ENCODE measurements at places on chromosomes 4 and X. TPM values are rescaled to one million over a fixed set of nuclear protein-coding genes. Genes with fewer than 3 reads are reported as not detected.
A peak's percentile ranks its signal among the peaks of the same experiment; 100 is the strongest.

Gene CTAG1B
- not detected for total RNA-seq

DNA sequence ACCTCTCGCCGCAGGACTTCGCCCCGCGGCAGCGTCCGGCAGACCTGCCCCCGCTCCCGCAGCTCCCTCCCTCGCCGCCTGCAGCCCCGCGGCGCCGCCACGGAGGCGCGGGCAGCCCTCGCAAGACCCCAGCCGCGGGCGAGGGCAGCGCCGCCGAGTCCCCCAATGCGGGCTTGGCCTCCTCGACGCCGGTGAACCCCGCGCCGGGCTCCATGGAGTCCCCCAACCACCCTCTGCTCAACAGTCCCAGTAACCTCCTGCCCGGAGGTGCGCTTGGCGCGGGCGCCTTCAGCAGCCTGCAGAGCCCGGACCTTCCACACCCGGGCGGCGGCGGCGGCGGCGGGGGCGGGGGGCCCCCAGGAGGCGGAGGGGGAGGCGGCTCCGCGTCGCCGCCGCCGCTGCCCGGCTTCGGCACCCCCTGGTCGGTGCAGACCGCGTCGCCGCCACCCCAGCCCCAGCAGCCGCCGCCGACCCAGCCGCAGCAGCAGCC is 1.2 kb downstream of the CPEB2 start:
- DNase-seq: peak; percentile 21

DNA sequence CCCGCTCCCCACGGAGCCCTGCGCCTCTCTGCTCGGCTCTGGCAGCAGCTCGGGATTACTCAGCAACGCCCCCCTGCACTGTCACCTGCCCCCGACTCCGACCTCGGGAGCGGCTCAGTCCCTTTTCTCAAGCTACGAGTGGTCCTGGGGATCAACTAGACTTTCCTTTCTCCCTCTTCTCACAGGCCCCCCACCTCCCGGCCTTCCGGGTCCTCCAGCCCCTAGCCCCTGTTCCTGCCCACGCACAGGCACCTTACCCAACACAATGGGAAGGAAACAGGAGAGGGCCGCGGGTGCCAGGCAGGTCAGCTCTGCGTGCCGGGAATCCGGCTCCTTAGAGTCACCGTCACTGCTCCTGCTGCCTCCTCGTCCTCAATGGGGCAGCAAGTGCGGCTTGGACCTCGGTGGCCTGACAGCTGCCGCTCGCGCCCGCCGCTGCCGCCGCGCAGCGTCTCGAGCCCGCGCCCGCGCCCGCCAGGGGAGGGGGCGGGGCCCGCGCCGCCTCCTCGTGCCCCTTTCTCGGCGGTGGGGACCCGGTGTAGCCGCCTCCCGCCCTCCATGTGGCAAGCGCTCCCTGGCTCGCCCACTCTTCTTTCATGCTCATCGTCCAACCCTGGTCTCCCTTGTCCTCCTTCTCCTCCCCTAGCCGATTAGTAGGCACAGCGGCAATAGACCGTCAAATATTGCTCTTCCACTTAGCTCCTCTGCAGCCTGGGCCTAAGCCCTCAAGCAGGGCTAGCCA is at the start of gene RAB9B:
TSS of gene RAB9B (minus strand) at position 455 of the 742 bp plus-strand sequence. CDS start 6,473 bp downstream, outside the sequence.
- DNase-seq: no peak

GRCh38 chr4:189548484-189549125 is 392.1 kb upstream of the FRG1 start:
- DNase-seq: no peak

- DNase-seq: no peak
Measured at GRCh38 chr4:182384631-182385091, 141.5 kb downstream of the TENM3 start.

Data from HFFc6 (cell line).